ENCODE measurements at places on chromosomes 12 and 14.

DNA sequence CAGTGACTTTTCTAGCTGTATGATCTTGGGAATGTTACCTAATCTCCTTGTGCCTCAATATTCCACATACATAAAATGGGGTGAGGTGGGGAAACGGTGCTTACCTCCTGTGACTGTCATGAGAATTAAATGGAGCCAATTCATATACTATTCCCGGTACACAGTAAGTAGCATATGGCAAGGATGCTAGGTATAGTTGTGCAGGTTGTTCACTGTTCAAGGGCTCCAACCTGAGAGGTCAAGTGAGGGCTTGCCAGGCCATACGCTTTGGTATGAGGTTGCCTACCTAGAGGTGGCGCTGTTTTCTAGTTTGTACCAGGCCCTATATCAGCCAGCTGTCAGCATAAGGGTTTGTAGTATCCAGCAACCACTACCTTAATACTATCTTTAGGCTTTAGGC is 3.6 kb upstream of the BATF start:
- no peak for DNase-seq

GRCh38 chr12:54657105-54657607 is 9.0 kb upstream of the DCD start:
- DNase-seq: no peak

GRCh38 chr12:55716582-55716957 is 724 bp downstream of the BLOC1S1 start:
- no peak for DNase-seq

DNA sequence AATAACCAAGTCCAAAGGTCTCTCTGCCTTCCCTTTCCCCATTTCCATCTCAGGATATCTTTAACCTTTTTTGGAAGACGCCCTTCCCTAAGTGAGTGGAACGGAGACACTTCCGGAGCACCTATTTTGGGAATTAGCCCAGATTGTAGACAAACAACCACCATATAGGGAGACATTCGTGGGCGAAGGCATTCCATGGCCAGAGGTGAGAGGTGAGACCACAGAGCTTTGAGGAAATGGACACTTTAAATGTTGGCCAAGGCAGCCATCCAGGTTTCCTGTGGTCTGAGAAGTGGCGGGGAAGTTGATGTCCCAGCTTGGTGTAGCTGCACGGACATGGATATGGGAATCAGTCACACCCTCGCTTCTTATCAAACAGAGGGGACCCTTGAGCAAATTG is 69.4 kb upstream of the BDKRB2 start:
- DNase-seq: no peak

- DNase-seq: no peak
These were observed 34.9 kb downstream of the PPHLN1 start for GRCh38 chr12:42360747-42361403.

DNA sequence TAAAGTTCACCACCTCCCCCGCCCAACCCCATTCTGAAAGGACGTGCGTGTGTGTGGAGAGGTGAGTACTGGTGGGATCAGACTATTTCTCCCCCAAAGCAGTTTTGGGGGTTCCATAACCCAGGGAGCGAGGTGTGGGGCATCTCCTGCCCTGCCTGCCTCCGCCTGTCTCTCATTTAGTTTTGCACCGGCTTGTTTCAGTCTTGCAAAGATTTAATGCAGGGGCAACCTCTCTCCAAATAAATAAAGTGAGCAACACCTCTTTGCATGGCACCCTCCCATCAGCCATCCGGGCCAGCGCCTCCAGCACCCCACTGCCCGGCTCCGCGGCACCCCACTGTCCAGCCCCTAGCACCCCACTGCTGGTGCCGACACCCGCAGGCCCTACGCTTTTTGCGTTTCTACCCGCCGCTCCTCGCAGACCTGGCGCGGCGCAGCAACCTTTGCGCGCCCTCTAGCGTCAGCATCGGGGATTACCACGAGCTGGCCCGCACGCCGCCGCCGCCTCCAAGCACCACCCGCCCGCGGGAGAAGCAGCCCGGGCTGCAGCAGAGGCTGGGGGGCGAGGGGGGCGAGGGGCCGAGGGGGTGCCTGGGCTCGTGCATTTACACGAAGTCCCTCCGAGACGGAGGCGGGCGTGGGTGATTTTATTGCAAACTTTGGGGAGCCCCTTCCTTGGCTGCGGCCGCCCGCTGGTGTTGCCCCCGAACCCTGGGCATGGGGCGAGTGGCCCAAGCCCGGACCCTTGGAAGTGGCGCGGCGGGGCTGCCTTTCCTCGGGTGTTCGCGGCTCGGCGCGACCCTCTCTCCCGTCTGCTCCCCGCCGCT is 55.8 kb upstream of the VRK1 start:
- peak; percentile 78 for DNase-seq

DNA sequence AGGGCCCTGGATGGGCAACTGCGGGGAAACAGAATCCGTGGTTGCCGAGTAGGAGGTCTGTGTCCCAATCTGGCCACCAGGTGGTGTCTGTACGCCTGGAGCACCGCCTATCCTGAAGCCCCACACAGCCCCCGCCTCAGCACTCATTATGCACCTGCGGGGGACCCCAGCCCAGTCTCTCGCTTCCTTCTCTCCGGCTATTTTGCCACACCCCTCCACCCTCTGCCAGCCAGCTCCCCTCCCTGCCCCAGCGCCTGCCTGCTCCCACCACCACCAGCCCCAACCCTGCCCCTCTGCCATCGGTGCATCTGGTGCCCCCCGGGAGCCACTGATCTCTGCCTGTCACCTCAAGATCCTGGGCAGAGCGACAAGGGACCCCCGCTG is 2.2 kb upstream of the NXPH4 start:
- DNase-seq: peak; percentile 65

GRCh38 chr14:31937730-31938346 is 139.3 kb upstream of the ARHGAP5 start:
- DNase-seq: peak; percentile 45

DNA sequence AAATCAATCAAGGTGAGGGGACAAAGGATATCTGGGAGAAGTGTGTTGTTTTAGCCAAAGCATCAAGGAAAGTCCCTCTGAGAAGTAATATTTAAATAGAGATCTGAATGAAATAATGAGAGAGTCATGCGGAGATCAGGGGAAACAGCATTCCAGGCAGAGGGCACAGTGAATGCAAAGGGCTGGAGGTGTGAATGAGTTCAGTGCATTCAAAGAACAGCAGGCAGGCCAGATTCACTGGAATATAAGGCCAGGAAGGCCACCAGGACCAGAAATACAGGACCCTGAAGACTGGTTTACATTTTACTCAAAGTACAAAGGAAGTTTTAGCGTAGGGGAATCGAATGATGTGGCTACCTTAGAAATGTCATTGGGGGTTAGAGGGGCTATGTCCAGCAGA is 436.2 kb upstream of the TMEM132C start:
- no peak for DNase-seq

DNA sequence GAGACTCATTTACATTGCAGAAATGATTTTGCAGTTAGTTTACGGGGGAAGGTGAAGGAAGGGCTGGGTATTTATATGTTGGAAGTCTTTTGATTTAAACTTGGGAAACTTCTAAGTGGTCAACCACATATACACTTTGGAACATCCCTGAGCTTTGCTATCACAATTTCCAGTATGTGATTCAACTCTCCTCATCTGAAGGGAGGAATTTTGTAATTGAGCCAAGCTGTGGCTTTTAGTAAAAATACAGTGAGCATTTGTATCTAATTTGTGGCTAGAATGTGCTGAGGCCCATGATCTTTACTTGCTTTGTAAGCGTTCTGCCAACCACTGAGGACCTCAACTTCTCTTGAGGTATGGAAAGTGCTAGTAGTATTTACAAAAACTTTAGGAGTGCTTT is 235.0 kb upstream of the PDZRN4 start:
- no peak for DNase-seq

DNA sequence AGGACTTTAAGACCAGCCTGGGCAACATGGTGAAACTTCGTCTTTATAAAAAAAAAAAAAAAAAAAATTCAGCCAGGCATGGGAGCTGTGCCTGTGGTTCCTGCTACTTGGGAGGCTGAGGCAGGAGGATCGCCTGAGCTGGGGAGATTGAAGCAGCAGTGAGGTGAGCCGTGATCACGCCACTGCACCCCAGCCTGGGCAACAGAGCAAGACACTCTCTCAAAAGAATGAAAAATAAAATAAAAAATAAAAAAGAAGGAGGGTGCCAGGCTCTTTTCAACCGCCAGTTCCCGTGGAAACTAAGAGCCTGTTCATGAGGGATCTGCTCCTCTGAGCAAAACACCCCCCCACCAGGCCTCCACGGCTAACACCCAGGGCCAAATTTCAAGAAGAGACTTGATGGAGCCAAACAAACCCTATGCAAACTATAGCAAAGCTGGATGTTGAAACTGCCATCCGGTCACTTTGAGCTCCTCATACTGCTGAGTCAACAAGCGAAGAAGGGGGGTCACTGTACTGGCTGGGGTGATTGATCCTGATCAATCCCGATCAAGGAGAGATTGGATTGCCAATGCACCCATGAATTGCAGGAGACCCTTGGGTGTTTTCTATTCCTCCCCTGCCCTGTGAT is 23.4 kb downstream of the DLK1 start:
- DNase-seq: no peak

- no peak for DNase-seq
These were observed 728.9 kb upstream of the TBX3 start for GRCh38 chr12:115412831-115413230.

DNA sequence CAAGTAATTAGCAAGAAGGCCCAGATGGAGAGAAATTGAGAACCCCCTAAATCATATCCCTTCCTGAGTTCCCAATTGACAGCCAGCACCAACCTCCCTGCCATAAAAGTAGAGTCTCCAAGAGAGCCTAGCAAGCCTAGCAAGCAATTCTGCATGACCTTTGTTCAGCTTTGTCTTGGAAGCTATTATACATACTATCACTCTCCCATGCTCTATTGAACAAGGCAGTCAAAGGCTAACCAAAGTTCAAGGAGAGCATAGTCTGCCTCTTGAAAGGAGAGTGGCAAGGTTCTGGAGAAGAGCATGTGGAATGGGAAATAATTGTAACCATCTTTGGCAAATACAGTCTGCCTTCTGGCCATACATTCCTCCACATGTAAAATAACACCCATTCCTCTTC is 7.8 kb downstream of the ACOT4 start:
- DNase-seq: no peak

DNA sequence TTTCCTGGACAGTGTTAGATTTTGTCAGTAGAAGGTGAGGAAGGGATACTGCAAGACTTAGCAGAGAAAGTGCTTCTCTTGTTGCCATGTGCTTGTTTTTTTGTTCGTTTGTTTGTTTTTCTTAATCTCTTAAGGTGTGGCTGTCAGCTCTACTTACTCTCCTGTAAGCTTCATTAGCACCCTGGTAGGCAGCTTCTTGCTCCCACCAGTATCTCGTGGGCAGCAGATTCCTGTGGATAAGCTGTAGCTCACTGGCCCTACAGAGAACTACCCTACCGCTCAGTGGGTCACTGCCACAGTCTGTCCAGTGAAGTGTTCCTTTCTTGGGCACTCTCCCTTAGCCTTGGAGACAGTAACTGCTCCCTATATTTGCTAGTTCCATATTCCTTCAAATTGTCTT is 30.1 kb downstream of the VRK1 start:
- no peak for DNase-seq

DNA sequence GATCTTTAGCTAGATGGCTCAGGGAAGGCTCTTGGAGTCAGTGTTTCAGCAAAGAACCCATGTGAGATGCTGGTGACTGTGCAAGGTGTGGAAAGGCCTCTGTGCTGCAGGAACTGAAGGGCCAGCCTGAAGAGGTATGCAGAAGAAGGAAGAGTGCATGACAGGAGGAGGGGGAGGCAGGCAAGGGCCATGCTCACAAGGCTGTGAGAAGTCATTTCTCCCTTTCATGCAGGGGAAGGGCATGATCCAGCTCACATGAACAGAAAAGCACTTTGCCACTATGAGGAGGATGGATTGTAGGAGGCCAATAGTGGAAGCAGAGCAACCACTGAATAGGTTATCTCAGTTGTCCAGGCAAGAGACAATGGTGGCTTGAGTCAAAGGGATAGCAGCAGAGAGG is 83.7 kb downstream of the SSPN start:
- DNase-seq: no peak

GRCh38 chr12:56551070-56551469 is 29.4 kb downstream of the RBMS2 start:
- no peak for DNase-seq

DNA sequence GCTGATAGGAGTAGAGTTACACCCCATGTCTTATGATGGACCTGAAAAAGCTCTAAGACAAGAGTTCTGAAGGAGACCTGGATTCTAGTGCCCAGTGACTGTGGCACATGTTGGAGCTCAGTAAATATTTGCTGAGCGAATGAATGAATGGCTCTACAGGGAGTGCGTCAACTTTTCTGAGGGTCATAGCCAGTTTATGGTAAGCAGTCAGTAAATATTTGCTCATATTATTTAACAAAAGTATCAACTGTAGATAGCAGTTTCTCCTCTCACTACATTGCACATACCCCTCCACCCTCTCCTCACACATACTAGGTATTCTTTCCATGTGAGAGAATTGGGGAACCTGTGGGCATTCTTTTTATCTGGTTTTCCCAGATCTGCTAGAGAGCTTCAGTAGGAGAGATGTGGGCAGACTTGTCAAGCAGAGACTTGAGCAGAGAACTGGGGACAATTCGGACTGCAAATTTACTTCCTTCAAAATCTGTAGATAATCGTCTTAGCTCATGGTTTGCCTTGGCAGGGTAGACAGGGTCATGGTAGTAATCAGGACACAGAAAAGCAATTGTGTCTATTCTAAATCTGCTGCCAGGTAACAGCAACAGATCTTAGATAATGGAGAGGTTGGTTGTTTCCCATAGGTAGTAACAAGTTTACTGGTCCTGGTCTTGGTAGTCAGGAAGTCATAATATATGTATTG is 5.7 kb downstream of the SLC4A8 start:
- DNase-seq: no peak

GRCh38 chr14:91888641-91889476 is 21.5 kb upstream of the TC2N start:
- DNase-seq: no peak

DNA sequence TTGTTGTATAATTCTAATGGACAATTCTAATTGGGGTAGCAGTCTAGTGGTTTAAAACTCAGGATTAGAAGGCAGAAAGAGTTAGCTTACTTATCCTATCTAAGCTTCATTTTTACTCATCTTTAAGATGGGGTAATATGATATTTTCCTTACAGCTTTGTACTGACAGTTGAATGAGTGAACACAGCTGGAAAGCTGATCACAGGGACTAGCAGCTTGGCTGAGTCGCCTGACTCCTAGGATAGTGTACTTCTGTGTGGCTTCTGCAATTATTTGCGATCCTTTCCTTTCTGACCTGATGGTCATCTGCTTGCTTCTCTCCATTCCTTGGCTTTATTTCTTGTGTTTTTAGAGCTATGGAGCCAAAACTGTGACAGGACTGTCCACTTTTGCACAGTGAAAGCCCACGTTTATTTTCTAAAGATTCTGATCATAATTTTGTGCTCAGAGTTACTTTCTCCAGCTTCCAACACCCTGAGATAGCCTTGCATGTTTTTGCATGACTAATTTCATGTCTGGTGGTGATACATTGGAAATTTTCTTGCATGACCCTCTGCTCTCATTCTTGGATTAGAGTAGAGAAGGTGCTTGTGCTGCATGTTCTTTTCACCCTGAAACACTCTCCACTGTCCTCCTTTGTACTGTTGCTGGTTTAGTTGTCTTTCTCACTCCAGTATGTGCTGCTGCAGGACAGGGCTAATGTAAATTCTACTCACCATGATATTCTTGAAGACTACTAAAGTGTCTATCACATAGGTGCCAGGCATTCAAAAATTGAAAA is 377.0 kb upstream of the ATP2B1 start:
- no peak for DNase-seq
